ENCODE measurements at places on chromosomes 1 and 21.

DNA sequence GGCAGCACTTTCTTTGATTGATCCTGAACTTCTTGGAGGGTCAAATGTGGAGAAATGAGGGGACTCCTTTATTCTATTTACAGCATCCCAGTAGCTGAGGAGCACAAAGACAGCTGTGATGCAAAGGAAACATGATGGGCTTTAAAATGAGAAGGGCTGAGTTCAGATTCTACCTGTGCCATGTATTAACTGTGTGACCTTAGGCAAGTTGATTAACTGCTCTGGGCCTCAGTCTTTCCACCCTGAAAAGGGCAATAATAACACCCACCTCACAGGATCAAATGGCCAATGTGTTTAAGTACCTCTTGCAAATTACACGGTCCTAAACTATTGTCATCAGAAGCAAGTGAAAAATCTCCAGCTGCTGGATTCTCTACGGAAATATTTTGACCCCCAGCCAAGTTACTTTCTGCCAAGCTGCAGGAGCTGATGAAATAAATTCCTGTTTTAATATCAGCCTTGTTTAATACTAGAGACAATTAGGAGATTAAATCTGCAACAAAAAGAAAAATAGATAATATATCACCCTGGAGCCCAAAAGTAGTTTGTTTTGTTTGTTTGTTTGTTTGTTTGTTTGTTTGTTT, 15.7 kb downstream of the TMEM81 start:
- DNase-seq, result no peak

DNA sequence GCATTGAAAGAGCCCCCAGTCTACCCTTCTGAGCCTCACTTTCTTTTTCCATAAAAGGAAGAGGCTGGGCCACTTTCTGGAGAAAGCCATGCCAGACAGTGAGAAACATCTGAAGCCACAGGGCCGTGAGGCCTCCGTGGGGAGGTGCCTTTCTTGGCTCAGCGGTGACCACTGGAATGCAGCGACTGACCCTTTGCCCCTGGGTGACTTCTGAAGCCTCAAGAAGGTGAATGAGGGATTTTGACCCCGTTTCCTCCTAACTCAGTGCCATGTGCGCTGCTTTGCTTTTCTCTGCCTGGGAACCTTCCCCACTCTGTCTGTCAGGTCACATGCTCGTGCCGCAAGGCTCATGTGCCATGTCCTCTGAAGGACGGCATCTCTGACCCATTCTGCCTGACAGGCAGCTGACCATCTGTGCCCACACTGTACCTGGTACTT, 44.7 kb upstream of the A3GALT2 start:
- DNase-seq, result no peak

- DNase-seq, result peak; percentile 82
These were observed 69.2 kb downstream of the MORN1 start for GRCh38 chr1:2322065-2322571.

DNA sequence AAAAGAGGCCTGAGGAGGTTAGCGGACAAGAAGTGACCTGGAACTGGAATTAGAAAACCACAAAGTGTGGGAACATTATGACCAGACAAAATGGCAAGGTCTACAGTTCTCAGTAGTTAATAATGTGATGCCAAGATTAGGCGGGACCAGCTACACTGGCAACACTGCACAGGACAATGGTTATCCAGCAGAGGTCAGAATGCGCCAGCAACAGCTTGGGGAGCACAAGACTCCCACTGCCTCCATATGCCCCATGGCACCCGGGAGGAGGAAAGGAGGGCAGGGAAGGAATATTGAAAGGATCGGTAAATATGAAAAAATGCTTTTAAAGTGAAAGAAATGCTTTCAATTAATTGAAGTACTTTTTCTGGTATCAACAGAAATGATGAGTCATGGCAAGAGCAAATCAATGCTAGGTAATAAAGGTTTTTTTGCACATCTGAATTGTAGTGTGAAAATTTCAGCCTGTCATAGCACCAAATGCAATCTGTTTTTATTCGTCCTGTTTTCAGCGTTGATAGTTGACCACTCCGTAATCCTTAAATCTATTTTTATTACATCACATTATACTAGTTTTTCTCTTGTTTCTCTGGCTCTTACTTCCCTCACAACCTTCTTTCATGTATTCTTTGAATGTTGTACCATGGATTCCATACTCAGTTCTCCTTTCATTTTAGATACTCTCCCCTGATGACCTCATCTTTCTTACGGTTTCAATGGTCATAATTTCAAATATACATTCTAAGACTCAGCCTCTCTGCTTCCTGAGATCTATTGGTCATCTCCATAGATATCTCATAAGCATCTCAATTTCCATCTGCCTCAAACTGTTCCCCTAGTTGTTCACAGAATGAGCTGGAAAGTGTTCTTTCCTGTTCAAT, 30.7 kb downstream of the VCAM1 start:
- no peak for DNase-seq

DNA sequence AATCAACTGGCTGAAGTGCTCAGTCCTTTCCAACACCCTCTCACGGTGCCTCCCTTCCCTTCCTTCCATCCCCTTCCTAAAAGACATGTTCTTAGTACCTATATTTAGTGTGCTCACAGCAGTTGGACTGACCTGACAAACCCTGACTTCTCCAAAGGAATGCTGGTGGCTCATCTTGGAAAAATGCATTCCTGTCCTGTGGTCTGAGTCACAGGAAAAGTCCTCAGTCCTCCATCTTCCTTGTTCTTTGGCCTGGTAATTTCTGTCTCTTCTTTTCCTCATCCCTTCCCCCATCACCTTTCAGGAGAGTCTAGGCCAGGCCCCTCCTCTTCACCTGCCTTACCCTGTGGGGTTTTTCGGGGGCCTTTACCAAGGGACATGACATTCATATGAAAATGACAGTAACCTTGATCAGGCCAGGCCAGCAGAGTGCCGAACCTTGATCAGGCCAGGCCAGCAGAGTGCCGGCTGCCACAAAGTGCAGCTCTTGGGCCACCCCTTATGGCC, 7.2 kb downstream of the ATP1B1 start:
- peak; percentile 72 for DNase-seq

DNA sequence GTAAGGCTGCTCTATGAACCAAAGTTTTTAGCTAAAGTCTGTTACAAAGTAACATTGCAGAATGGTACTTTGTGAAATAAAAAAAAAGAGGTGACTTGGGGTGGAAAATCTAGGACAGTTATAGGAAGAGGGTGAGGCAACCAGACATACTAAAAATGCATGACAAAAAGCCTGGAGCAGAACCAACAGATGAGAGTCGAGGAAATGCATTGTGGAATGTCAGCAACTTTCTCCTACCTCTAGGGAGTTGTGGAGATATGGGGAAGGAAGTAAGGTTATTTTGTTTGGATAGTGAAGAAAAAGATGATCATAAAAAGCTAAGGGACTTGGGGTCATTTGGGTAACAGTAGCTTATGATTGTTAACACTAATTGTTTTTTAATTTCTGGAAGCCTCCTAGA, 295.6 kb downstream of the S1PR1 start:
- no peak for DNase-seq

GRCh38 chr1:33326785-33327184, 5.9 kb upstream of the A3GALT2 start:
- DNase-seq, result no peak

DNA sequence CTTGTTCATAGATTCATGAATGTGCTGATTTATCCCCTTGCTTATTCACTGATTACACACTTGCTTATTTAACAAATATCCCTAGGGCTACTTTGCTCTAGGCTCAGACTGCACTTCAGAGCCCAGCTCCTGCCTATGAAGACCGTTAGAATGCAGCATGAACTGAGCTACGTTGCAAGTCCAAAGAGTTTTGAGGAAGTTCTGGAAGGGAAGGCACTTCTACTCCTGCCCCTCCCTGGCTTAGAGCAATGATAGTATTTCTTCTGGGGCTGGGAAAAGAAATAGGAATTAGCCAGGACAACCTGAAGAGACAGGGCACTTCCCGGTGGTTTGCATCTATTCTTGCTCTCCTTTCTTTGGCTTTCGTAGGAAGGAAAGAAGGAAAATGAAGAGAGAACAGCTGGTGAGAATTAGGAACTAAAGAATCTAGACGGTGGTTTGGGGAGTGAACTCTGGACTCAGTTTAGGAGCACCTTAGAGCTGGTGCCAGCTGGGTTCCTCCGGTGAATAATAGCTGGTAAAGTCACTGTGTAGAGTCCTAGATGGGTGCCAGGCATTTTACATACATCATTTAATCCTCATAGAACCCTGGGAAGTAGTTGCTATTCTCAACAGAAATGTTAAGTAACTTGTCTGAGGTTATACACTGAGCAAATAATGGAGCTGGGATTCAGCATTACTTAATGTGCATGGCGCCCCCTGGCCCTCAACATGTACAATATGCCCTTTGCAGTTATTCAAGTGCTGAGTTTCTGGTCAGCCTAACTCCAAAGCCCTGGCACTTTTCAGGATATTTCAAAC, 65.9 kb downstream of the NDUFS5 start:
- peak; percentile 84 for DNase-seq

- DNase-seq, result no peak
These were observed at the start of gene JAM2 for GRCh38 chr21:25638660-25639550. TSS of gene JAM2 (plus strand) at chr21:25639258. CDS start at chr21:25639822, 564 bp downstream.

DNA sequence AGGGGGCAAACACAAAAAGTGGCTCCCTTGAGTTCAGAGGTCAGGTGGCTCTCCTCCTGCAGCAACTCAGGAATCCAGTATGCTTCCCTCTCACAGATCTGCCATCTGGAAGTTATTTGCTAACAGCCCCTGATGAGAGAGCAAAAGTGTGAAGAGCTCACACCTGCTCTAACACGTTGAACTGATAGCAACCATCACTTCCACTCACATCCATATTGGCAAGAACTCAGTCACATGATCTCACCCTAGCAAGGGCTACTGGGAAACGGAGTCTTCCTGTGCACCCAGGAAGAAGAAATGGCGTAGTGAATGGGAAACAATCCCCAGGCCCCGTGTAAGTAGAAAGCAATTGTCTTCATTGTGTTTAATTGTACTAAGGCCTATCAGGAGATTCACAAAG, 20.7 kb upstream of the SLC45A1 start:
- DNase-seq, result no peak

GRCh38 chr1:119347858-119348257, 20.7 kb upstream of the HAO2 start:
- no peak for DNase-seq

DNA sequence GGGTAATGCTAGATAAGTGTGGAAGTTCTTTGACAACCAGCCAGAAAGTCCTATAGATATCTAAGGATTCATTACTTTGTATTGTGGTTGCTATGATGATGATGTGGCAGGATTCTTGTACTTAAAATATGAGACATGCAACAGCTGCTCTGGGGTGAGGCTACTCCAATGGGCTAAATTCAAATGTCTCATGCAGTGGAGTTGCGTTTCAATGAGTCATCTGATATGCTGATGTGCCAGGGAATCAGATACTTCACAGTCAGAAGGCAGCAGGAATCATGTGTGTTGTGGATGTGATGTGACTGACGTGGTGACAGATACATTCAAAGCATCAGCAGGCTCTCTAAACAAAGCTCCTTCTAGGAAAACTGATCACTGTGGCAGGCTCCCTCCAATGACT, 66.5 kb downstream of the TSEN15 start:
- peak; percentile 98 for DNase-seq

DNA sequence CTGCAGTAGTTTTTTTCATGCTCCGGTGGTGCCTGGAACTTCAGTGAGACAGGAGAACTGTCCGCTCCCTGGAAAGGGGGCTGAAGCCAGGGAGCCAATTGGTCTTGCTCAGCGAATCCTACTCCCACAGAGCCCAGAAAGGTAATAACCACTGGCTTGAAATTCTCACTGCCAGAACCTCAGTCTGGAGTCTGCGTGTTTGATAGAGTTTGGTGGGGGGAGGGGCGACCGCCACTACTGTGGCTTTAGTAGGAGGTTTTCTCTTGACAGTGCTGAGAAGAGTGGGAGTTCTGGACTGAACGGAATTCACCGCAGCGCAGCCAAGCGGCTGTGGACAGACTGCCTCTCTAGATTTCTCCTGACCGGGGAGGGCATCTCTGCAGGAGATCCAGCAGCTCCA, 8.0 kb upstream of the OR2M3 start:
- no peak for DNase-seq

DNA sequence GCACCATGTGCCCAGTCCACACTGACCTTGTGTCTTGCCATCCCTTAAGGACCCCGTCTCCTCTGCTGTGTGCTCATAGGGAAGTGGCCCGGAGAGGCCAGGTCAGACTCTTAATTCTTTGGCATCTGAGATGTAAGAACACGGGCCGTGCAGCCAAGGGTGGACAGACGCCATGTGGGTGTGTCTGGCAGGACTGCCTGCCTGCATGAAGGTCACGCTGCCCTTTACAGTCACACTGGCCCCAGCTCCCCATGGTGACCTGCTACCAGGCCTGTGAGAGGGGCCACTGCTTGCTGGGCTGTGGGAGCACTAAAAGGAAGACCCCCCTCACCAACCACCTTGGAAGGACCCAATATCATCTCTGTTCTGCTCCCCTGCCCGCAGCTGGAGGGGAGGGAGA, 17.7 kb downstream of the DHRS3 start:
- DNase-seq, result no peak

DNA sequence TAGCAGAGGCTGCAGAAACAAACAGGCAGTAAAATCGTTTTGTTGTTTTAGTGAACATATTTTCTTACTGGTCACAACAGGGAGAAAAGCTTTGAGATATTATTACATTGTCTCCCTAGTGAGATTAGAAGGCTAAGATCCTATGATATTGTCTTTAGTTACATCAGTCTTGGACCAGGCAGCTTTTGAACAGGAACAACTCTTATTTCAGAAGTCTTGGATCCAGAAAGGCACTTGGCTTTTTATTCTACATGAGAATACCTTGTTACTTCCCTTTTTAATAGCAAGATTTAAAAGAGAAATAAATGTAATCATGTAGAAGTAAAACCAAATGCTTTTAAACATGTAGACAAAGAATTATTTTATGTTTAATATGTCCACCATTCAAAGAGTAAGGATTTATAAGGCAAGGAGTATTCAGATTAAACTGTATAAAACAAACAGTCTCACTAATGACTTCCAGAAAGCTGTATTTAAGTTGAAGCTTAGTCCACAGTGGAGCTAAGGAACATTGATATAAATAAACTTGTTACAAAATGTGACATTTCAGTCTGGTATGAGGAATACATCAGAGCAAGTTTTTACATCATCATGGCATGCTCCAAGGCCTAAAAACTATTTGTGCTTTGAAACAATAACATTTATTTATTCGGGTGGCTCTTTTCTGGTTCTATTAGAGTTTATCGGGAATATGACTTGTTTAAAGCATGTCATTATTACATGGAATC, 72.2 kb downstream of the PHTF1 start:
- DNase-seq, result peak; percentile 12

DNA sequence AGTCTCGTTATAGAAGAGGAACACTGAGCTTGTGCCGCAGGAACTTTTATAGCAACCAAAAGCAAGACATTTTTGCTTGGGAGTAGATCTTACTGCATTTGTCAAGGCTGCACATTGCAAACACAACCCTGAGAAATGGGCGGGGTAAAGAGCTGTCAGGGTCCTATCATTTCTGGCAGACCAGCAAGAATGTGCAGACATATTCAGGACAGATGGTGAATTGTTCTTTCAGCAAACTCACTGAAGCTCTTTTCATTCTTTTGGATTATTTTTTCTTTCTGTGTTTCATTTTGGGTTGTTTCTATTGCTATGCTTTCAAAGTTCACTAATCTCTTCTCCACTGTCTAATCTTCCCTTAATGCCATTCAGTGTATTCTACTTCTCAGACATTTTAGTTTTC, 5.1 kb upstream of the ACTN2 start:
- no peak for DNase-seq

- DNase-seq, result no peak
These were observed 7.1 kb upstream of the NSUN4 start for GRCh38 chr1:46333300-46334029.

GRCh38 chr1:6134741-6135510, 45.2 kb downstream of the CHD5 start:
- DNase-seq, result no peak

Data from amniotic stem cell (primary cell).